Left ventricle myocardium inferior (tissue), 1 donor: ENCODE measurements at places on chromosomes 4 and X. TPM values are rescaled to one million over a fixed set of nuclear protein-coding genes. Genes with fewer than 3 reads are reported as not detected.

The GAGE2A gene
- not detected for total RNA-seq

- no peak for DNase-seq
Observed at GRCh38 chrX:123337886-123338639, 154.0 kb downstream of the GRIA3 start.

- no peak for DNase-seq
Observed at GRCh38 chrX:39214387-39215126, 413.3 kb downstream of the MID1IP1 start.

The DCAF4L1 gene
- total RNA-seq, result 0.19 TPM

DNA sequence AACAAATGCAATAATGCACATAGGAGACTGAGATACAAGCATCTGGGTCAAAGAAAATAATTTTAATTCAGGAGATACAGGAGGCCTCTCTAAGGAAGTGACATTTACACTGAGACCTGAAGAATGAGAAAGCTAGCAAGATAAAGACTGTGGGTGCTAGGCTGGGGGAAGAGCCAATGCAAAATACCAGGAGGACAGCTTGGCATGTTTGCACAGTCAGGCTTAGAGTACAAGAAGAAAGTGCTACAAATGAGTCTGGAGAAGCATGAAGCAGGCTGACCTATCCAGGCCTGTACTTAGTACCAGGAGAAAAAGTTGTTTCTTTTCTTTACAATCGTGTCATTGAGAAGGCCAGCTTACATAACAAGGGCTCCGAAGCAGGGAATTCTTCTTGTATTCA lies 56.9 kb downstream of the GABRB1 start:
- no peak for DNase-seq

DNA sequence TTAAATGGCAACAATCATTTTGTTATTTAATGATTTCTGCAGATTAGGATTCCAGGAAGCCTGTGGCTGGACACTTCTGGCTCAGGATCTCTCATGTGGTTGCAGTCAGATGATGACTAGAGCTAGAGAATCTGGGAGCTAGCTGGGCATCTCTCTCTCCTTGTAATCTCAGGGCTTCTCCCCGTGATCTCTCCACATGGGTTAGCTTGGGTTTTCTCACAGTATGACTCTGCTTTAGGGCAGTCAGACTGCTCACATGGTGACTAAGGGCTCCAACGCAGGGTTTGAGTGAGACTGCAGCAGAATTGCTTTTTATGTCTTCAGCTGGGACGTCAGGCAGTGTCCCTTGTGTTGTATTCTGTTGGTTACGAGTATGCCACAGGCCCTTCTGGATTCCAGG lies 361.4 kb downstream of the CBLL2 start:
- DNase-seq, result no peak
